Stimulated activated memory B cell treated with anti-CD40 and anti-IgM and Interleukin-4, amounts not matched to agents 10 μg/mL and 1 μg/mL and 100 μg/mL, for 72 hours (primary cell): ENCODE measurements at places on chromosomes 2 and 18.

- no peak for ATAC-seq
These were observed 3.2 kb upstream of the AQP12B start for GRCh38 chr2:240685771-240686371.

DNA sequence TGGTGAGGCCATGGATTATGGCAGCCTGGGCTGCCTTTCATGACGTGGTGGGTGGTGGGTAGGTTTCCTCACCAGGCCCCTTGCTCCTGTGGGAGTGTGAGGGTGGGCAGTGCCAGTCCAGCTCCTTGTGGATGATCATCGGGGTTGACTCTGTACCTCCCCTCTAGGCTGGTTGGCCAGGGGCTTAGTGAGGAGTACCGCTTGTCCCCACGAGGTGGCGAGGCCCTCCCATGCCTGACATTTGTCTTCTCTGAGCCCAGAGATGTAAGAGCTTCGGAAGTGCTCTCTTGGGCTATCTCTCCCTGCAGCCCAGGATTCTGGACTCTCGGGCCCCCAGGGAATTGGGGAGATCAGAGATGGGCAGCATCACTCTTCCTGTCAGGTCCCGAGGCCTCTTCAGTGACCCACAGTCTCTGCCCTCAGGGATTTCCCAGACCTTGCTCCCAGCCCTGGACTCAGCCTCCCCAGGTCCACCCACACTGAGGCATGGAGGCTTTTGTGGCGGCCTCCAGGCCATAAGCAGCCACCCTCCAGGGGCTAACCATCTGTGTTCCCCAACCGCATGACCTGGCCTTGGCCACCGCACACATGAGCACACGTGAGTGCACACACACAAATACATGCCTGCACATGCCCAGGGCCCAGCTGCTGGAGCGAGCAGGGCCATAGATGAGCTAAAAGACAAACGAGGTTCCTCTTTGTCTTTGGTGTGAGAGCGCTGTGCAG is 6.5 kb downstream of the SPR start:
- peak; percentile 68 for ATAC-seq

GRCh38 chr2:147850838-147851237 is 6.0 kb downstream of the ACVR2A start:
- ATAC-seq, result no peak

DNA sequence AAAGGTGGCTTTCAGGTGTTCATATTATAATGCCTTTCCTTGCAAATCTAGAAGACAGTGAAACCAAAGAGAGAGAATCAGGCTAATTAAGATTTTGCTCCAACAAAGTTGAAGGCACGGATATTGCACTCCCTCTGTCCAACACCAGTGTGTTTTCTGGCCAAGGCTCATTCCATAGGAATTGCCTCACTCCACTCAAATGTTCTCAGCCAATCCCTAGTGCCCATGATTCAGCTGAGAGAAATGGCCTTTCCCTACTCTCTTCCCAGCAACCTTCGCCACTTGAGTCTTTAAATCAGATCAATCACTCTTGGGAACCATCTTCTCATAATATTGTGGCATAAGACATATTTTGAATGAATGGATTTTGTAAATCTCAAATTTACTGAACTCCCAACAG is 768.2 kb upstream of the ACVR2A start:
- no peak for ATAC-seq

DNA sequence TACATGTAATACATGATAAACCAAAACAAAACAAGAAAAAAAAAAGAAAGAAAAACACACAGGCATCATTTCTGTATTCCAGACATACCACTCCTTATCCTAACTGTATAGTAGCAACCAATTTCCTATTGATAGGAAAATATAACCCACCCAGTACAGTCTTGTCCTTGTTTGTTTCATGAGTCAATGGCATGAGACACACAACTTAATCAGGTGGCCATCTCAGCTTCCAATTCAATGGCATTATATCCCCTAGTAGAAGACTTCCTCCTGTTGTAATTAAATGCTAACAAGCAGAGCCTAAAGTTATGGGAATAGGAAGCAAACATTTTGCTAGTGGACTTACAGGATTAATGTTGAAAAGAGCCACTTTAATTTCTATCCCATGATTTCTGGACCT is 121.0 kb upstream of the NOL4 start:
- ATAC-seq, result no peak
